Astrocyte (in vitro differentiated cells and primary cell): ENCODE measurements at places on chromosomes 7 and 10. TPM values are rescaled to one million over a fixed set of nuclear protein-coding genes. Genes with fewer than 3 reads are reported as not detected.

Gene ZNF775
- 6.4 and 6.5 TPM in 2 replicates for total RNA-seq

- no peaks in the 10 kb centered on the region for H3K4me1 ChIP-seq
- no peaks in the 10 kb centered on the region for H3K36me3 ChIP-seq
- no peak overlapping the region for H3K4me3 ChIP-seq
- H3K27me3 ChIP-seq, result no peaks in the 10 kb centered on the region
Measured at GRCh38 chr10:67224553-67224952, 298.7 kb downstream of the LRRTM3 start.

DNA sequence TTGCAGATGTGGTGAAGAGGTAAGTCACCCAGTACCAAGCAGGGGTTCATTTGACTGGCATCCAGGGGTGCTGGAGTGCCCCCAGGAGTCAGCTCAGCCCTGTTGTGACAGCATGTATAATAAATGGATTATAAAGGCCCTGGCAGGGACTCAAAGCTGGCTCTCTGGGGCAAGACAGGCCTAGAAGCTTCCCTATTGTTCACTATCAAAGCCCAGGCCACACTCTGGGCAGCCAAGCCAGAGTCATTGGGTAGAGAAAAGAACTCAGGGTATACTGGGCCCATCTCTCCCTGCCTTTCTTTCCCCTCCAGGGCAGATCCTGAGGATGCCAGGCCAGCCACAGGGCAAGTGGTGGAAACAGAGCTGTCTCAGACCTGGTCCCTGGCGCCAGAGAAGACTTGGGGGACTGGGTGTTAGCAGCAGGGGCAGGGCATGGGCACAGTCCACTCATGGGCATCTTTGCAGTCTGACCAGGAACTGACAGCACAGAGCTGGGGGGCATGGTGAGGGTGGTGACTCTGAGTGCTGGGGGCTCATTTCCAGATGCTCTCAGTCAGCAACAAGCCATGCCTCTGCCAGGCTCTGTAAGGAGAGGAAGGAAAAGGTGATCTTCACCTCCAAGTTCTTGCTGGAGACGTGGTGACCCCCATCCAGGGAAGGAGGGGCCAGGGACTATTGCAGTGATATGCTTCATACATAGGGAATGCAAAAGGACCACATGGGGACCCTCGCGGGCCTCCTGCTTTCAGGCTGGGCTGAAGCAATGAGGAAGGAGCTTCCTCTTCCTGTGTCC is 11.7 kb downstream of the RBP3 start:
- no peaks in the 10 kb centered on the region for H3K4me1 ChIP-seq
- no peak overlapping the region for H3K4me3 ChIP-seq
- H3K27me3 ChIP-seq, result no peaks in the 10 kb centered on the region

- H3K27ac ChIP-seq, result no peak overlapping the region
- DNase-seq, result peak; percentile 36
- no peak overlapping the region for H3K4me3 ChIP-seq
- H3K36me3 ChIP-seq, result no peaks in the 10 kb centered on the region
Measured at GRCh38 chr7:19362099-19362498, 216.9 kb upstream of the FERD3L start.

- H3K4me1 ChIP-seq, result peaks cover 10% of the 10 kb centered on the region
- H3K4me3 ChIP-seq, result no peak overlapping the region
- H3K27ac ChIP-seq, result peak overlapping the region; percentile 61
Measured at GRCh38 chr7:113730309-113730955, 188.4 kb downstream of the PPP1R3A start.

GRCh38 chr10:86863484-86863842 is 94.0 kb downstream of the MMRN2 start:
- no peak overlapping the region for H3K27ac ChIP-seq
- no peak for DNase-seq
- H3K4me1 ChIP-seq, result peaks cover 6% of the 10 kb centered on the region
- H3K4me3 ChIP-seq, result no peak overlapping the region
- no peaks in the 10 kb centered on the region for H3K27me3 ChIP-seq

DNA sequence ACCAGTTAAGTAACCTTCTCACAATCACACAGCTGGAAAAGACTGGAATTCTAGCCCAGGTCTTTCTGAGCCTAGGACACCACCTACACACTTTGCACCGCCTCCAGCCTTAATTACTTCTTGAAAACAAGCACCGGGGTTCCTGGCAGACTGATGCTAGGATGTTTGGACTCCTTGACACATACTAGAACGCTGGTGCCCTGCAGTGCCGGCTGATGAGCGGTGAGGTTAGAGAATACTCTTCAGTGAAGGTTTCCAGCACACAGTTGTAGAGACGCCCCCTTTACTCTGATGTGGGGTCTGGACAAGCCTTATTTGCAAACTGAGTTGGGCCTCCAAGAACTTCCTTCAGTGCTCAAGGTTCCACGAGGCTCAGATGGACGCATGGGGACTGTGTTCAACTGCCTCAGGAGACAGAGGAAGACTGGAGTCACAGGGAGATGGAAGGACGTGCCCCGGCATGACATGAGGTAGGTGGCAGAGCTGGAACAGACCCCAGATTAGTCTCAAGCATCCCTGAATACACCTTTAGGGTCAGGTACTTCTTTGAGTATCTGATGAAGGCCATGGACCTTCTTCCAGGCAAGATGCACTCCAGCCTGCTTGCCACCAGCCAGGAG is 89.6 kb downstream of the COBL start:
- H3K4me1 ChIP-seq, result no peaks in the 10 kb centered on the region
- DNase-seq, result no peak
- peaks cover 13% of the 10 kb centered on the region for H3K27me3 ChIP-seq
- no peak overlapping the region for H3K27ac ChIP-seq
- no peaks in the 10 kb centered on the region for H3K36me3 ChIP-seq

- H3K27ac ChIP-seq, result no peak overlapping the region
- no peaks in the 10 kb centered on the region for H3K36me3 ChIP-seq
- no peak overlapping the region for H3K4me3 ChIP-seq
- DNase-seq, result no peak
- H3K27me3 ChIP-seq, result peaks cover 4% of the 10 kb centered on the region
- H3K4me1 ChIP-seq, result no peaks in the 10 kb centered on the region
Measured at GRCh38 chr7:51308696-51309095, 7.9 kb downstream of the COBL start.

- no peaks in the 10 kb centered on the region for H3K27me3 ChIP-seq
- no peaks in the 10 kb centered on the region for H3K36me3 ChIP-seq
- no peaks in the 10 kb centered on the region for H3K4me1 ChIP-seq
- H3K4me3 ChIP-seq, result no peak overlapping the region
- DNase-seq, result no peak
- H3K27ac ChIP-seq, result no peak overlapping the region
Measured at GRCh38 chr7:86667732-86668131, 24.0 kb downstream of the GRM3 start.

GRCh38 chr7:35571611-35572240 is 123.2 kb downstream of the HERPUD2 start:
- no peaks in the 10 kb centered on the region for H3K4me1 ChIP-seq
- no peaks in the 10 kb centered on the region for H3K36me3 ChIP-seq
- H3K27me3 ChIP-seq, result no peaks in the 10 kb centered on the region
- H3K4me3 ChIP-seq, result no peak overlapping the region
- DNase-seq, result no peak

GRCh38 chr10:15324611-15325010 is 46.5 kb downstream of the FAM171A1 start:
- H3K36me3 ChIP-seq, result no peaks in the 10 kb centered on the region
- no peak overlapping the region for H3K27ac ChIP-seq
- no peaks in the 10 kb centered on the region for H3K27me3 ChIP-seq

- H3K36me3 ChIP-seq, result peaks cover 3% of the 10 kb centered on the region
- no peak overlapping the region for H3K4me3 ChIP-seq
- H3K27ac ChIP-seq, result peak overlapping the region; percentile 38
- H3K4me1 ChIP-seq, result peaks cover 17% of the 10 kb centered on the region
- peak; percentile 57 for DNase-seq
Measured at GRCh38 chr10:29598851-29599311, 35.9 kb downstream of the SVIL start.

DNA sequence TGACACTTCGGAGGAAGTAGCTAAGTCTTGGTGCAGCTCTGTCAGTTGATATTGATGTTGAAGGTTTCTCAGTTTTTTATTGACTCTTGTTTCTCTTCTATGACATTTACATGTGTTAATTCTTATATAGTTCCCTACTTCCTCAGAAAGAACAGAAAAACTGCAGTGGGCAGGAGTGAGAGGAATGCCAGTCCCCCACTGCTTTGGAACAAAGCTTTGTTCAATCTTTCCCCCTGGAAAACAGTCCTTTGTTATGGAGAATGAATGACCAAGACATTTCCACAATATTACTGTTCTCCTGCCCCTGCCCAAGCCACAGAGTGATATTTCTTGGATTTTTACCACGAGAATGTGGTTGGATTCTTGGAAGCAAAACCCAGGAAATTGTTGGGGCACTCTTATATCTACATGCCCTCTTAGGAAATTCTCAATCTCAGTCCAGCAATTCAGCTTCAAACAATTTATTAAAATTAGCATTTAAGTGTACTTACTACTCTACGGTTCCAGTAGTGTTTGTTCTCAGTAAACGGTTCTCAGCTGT is 258.0 kb upstream of the KCND2 start:
- no peaks in the 10 kb centered on the region for H3K36me3 ChIP-seq
- H3K27ac ChIP-seq, result no peak overlapping the region
- H3K27me3 ChIP-seq, result no peaks in the 10 kb centered on the region
- no peak overlapping the region for H3K4me3 ChIP-seq

GRCh38 chr7:149479568-149479967 is 18.0 kb downstream of the ZNF746 start:
- no peaks in the 10 kb centered on the region for H3K27me3 ChIP-seq
- no peak overlapping the region for H3K4me3 ChIP-seq
- DNase-seq, result no peak
- no peak overlapping the region for H3K27ac ChIP-seq

DNA sequence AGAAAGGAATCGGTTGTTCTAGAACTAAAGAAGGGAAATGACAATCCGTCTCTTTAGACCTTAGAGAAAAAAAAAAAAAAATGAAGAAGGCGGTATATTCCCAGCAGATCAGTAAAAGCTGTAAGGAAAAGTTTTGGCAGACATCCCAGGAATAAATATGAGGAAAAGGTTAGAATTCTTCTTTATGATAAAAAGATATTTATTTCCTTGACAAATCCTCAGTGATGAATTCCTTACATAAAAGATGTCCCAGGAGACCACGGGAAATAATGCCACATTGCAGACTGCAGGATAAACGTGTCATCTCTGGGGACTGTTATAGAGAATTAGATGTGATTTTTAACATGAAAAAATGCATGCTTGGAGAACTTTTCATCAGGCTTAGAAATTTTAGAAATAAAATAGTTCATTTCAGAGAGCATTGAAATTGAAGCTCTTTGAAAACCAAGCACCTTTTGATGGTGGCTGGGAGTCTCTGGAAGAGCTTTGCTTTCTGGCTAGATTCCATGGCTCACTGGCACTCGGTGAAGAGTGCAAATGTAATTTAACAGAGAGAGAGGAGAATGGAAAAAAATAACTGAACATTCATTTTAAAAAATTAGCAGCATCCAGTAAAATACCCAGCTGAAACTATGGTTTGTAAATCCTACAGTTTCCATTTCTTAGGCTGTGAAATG is 98.2 kb downstream of the PRPF18 start:
- H3K27me3 ChIP-seq, result no peaks in the 10 kb centered on the region
- H3K36me3 ChIP-seq, result peaks cover 36% of the 10 kb centered on the region
- no peak for DNase-seq
- H3K4me3 ChIP-seq, result no peak overlapping the region

DNA sequence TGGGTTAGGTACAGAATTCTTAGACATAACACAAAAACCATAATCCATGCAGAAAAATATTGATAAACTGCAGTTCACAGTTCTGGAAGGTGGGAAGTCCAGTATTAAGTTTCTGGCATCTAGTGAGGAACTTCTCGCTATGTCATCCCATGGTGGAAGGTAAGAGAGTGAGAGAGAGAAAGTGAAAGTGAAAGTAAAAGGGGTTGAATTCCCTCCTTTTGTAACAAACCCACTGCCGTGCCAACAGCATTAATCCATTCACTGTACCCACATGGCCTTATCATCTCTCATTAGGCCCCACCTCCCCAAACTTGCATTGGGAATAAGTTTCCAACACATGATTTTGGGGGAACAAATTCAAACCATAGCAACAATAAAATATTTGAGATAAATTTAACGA is 17.1 kb downstream of the ZNF485 start:
- DNase-seq, result no peak
- H3K27ac ChIP-seq, result no peak overlapping the region
- H3K4me1 ChIP-seq, result no peaks in the 10 kb centered on the region
- H3K27me3 ChIP-seq, result no peaks in the 10 kb centered on the region
- H3K36me3 ChIP-seq, result no peaks in the 10 kb centered on the region

GRCh38 chr10:12902851-12903358 is 98.6 kb downstream of the CCDC3 start:
- no peak for DNase-seq
- no peaks in the 10 kb centered on the region for H3K36me3 ChIP-seq
- no peak overlapping the region for H3K27ac ChIP-seq
- no peaks in the 10 kb centered on the region for H3K4me1 ChIP-seq

DNA sequence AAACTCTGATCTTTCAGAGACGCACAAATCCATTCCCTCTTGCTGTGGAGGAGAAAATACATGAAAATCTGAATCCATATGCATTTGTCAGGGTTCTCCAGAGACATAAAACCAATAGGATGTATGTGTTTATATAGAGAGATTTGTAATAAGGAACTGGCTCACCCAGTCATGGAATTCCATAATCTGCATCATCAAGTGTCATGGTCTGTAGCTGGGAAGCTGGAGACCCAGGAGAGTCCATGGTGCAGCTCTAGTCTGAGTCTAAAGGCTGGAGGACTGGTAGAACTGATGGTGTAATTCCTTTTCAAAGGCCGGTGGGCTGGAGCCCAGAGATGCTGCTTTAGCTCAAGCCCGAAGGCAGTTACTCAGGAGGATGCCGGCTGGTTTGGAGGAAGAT is 134.0 kb downstream of the TCF7L2 start:
- no peak overlapping the region for H3K27ac ChIP-seq
- DNase-seq, result no peak

Gene SMKR1
- total RNA-seq, result not detected in 2 replicates

- H3K36me3 ChIP-seq, result no peaks in the 10 kb centered on the region
- no peaks in the 10 kb centered on the region for H3K27me3 ChIP-seq
- DNase-seq, result peak; percentile 77
- peaks cover 10% of the 10 kb centered on the region for H3K4me1 ChIP-seq
Measured at GRCh38 chr10:110701617-110701971, 57.5 kb downstream of the RBM20 start.

DNA sequence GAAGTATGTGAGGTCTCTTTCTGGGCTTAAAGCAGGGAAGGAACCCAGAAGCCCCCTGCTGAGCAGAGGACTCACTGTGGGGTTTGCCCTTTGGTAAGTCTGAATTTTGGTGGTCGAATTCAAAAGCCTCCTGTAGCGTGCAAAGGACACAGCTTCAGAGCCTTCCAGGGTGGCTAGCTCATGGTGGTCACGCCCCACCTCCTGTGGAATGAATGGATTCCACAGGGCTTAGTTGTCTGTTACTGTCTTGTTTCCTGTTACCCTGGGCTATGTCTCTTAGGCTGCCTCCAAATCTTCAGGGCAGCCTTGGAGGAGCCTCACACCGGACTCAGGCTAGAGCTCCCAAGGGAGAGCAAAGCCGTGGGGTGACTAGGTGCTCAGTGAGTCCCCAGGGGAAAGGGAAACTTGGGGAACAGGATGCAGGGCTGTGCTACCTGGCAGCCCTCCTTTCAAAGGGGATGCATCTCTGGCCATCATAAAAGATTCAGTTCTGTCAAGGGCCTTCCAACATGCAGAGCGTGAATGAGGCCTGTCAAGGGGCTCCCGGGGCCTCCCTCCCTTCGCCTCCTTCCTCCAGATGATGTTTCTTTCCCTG is 211.7 kb downstream of the CCSER2 start:
- H3K27ac ChIP-seq, result peak overlapping the region; percentile 98
- H3K36me3 ChIP-seq, result no peaks in the 10 kb centered on the region
- peak; percentile 89 for DNase-seq
- H3K27me3 ChIP-seq, result no peaks in the 10 kb centered on the region
- peaks cover 18% of the 10 kb centered on the region for H3K4me1 ChIP-seq
